Temporal lobe (tissue), 4 donors: ENCODE measurements at places on chromosomes 1 and 21. TPM values are rescaled to one million over a fixed set of nuclear protein-coding genes. Genes with fewer than 3 reads are reported as not detected.

CFAP107 gene
- not detected for total RNA-seq

SIM2 gene
- total RNA-seq = not detected

CRP gene
- not detected for total RNA-seq

PCAT6 gene
- not detected for total RNA-seq

ADAM30 gene
- not detected for total RNA-seq
